RPMI8226 (cell line): ENCODE measurements at places on chromosomes 6 and 20.

GRCh38 chr20:11112832-11113231 is 439.0 kb upstream of the JAG1 start:
- no peak for DNase-seq

DNA sequence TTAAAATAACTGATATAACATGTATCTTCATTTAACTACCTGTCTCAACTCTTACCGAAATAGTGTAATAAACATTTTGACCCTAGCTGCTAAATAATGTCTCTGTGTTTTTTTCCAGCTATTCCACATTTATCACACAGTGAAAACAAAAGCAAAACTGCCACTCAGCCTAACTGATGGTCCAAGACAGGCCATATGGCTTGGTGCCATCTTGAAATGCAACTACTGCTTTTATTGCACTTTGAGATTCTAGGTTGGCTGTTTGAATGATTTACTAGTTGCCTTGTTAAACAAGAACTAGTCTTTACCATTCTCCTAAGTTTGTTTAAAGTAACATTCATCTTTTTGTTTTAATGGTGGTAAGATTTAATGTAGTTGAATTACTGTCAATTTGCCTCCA is 739.8 kb downstream of the TFAP2A start:
- peak; percentile 13 for DNase-seq

GRCh38 chr6:42428326-42429041 is 23.2 kb downstream of the TRERF1 start:
- no peak for DNase-seq

DNA sequence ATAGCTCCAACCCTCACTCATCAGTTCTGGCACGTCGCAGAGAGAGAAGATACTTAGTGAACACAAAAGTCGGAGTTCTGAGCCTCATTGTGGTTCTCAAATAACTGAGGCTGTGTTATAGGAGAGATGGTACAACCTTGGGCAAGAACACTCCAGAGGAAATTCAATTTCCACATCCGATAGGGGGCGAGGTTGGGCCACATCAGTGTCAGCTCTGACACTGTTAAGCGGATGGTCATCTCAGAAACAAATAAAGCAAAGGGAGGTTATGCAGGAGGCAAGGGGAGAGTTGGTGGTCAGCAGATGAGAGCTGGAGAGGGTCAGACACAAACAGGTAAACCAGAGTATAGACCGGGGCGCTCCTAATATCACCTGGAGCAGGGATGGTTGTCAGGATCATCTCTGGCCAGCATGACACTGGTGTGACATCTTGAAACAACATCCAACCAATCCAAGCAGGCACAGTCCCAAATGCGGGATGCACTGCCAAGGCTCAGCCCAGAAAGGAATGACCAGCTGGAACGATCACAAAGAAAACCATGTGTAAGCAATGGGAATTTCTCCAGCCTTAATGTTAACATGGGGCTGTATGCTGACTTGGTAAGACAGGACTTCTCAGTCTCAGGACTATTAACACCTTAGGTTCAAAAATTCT is 331.8 kb downstream of the HACE1 start:
- peak; percentile 37 for DNase-seq

DNA sequence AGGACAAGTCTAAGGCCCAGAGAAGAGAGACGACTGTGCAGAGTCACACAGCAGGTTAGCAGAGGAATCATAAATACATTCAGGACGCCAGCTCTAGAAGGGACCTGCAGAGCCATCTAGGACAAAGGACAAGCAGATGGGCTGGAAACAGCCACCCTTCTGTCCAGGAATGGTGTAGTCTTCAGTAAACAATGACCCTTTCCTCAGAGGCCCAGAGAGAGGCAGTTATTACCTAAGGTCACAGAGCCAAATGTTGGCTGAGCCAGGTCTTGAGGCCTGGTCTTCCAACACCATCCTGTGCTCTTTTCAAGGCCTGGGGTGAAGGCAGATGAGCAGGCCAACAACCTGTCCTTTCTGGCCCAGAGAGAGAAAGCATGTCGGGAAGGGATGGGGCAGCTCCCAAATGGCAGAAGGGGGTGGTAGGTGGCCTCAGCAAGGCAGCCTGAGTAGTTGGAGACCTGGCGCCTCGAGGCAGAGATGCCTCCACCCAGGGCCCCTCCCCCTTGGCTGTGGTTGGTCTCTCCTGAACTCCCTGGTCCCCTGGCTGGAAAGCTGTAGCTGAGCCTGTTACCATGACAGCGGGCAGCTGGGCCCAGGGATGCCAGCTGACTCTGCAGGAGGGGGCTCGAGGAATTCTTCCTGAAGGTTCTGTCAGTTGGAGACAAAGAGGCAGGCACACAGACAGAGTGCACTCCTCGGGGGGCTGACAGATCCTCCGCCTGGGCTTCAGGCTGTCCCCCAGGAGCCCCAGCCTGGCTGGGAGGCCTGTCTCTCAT is 24.8 kb downstream of the EPB41L1 start:
- DNase-seq = no peak

- no peak for DNase-seq
Observed at GRCh38 chr20:9300534-9300933, 213.9 kb upstream of the LAMP5 start.
